ENCODE measurements at places on chromosomes 1 and 21.

DNA sequence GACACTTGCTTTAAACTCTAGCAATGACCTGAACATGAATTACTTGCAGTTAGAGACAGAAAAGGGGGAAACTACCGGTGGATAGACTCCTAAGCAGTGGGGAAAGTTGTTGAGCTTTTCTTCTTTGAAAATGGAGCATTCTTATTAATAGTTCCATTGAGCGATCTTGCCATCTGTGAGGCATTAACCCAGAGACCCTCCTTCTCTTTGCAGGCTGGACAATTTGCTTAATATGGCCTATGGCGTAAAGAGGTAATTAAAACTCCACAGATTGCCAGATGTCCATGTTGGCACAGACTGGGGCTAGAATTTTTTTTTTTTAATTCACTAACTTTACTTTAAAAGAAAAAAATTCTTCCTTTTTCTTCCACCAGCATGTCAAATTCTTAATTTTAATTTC is 88.5 kb downstream of the ELAVL4 start:
- no peak for DNase-seq

- no peak for DNase-seq
These were observed 547.3 kb upstream of the PLXNA2 start for GRCh38 chr1:208791456-208791855.

DNA sequence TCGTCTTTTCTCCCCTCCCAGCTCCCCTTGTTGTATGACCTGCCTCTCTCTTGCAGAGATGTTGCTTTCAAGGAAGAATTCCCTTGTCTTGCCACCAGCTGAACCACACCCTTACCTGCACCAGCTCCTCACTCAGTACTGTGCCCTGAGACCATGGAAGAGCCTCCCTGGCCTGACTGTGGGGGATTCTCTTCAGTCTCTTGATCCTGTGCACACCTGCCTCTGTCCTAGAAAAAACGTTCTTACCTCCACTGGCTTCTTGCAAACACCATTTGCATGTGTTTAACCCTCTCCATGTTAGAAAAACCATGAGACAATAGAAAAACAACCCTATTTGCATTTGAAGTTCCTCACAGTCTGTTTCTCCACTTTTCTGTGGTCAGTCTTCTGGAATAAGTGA is 43.3 kb upstream of the FCRL4 start:
- DNase-seq: no peak

DNA sequence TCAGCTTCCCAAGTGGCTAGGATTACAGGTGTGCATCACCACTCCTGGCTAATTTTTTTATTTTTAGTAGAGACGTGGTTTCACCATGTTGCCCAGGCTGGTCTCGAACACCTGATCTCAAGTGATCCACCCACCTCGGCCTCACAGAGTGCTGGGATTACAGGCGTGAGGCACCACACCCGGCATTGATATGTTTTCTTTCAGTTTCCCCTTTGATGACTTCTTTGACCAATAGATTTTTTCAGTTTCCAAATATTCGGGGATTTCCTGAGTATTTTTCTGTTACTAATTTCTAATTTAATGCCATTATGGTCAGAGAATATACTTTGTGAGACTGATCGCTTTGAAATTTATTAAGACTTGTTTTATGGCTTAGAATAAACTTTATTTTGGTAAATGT is 406.1 kb downstream of the RYR2 start:
- DNase-seq: no peak

- no peak for DNase-seq
These were observed 10.0 kb upstream of the MORC3 start for GRCh38 chr21:36310016-36310415.

DNA sequence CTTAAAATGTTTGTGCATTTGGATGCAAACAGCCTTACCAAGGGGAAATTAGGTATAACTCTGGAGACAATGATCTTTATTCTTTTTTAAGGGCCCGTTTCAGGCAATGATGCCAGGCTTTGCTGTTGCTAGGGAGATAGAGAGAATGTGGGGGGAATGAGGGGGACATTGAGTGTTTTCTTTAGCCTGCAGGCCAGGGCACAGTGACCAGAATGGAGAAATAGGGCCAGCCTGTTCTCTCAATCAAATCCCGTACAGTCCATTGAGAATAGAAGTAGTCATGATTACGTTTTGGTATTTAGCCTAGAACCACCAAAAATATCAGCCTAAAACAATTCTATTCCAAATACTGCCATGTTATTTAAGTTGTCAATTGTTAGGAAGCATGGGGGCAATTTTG is 49.0 kb downstream of the RGS7 start:
- no peak for DNase-seq

DNA sequence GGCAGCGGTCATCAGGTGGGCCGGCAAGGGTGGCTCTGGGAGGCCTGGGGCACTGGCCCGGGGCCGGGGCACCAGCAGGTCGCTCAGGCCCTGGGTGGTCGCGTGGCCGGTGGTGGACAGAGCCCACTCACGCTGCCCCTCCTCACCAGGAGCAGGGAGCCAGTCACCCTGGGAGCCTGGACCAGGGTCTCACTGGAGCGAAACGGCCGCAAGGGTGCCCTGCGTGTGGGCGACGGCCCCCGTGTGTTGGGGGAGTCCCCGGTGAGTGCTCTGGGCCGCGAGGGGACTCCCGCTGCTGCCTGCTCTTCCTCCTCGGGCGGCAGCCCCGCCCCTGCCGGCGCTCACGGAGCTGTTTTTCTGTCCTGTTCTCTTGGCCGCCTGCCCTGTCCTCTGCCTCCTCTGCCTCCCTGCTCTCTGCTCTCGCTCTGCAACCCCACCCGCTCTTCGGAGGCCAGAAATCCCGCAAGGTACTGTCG is 23.5 kb downstream of the RNF223 start:
- no peak for DNase-seq

DNA sequence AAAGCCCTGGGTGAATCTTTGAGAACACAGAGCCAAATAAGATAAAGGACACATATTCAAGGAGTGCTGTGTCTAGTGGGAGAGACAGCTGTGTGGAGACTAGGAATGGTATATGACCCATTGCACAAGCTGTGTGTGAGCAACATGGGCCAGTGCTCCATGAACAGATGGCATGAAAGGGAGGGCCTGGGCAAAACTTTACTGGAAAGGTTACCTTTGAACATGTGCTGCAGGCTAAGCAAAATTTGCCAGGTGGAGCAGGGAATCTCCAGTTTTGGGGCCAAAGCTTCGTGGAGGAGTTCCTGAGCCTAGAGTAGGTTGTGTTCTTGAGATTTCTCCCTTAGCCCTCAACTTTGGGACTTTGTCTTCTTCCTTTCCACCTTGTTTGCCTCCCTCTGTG is 446.1 kb upstream of the PROX1 start:
- no peak for DNase-seq
